ENCODE measurements at places on chromosomes 2 and 18.

DNA sequence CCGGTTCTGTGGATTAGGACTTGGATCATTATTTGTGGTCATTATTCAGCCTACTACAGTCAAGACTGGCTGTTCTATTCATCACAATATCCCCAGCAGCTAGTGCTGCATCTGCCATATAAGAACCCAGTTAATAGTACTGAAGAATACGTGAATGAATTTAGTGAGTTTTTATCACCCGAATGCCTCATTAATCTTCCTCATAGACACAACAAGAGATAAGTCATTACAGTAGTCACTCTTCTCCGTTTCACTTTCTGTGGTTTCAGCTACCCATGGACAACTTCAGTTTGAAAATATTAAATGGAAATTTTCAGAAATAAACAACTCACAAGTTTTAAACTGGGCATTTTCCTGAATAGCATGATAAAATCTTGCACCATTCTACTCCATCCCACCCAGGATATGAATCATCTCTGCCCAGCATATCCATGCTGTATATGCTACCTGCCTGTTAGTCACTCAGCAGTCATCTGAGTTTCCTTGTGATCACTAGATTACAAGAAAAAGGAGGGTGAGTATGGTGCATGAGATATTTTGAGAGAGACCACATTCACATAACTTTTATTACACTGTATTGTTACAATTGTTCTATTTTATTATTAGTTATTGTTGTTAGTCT lies 363.7 kb upstream of the CHAC2 start:
- DNase-seq: no peak

GRCh38 chr18:11489266-11489899 lies 120.0 kb upstream of the SLC35G4 start:
- no peak for DNase-seq

- no peak for DNase-seq
Measured at GRCh38 chr2:101718993-101719571, 21.6 kb downstream of the MAP4K4 start.

- DNase-seq: no peak
Measured at GRCh38 chr2:118315606-118316005, 227.3 kb downstream of the INSIG2 start.

DNA sequence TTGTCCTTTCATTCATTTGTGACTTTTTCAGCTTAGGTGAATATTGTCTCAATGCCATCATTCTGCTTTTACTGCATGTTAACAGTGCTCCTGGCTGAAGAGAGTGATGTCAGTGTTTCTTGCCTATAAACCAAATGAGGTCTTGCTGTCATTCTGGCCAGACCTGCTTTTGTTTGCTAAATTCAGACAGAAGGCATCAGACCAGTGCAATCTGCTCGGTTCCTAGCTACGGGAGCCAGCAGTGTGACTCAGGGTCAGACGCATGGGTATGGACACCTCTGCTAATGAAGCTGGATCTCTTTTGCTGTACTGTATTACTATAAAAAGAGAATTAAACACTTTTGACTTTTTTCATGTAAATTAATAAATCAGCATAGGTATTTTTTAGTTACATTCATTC lies 178.9 kb downstream of the TMEM182 start:
- no peak for DNase-seq

DNA sequence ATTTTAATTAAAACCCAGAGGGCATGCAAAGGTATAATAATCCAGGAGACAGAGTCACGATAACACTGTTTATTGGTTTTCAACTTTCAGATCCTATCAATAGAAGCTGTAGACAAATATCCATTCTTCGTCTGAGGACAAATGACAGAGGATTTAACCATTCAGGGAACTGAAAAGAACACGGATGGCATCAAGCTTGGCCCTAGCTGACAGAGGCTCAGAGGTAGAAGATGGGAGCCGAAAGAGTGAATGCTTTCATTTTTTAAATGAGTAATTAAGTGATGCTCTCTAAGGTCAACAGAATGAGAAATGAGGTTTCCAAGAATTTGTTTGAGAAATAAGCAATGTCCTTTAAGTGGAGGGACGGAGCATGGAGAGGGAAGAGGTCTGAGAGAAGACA lies 62.1 kb downstream of the BCL2 start:
- DNase-seq: no peak

- DNase-seq: no peak
Measured at GRCh38 chr2:155651851-155652250, 680.7 kb downstream of the NR4A2 start.

DNA sequence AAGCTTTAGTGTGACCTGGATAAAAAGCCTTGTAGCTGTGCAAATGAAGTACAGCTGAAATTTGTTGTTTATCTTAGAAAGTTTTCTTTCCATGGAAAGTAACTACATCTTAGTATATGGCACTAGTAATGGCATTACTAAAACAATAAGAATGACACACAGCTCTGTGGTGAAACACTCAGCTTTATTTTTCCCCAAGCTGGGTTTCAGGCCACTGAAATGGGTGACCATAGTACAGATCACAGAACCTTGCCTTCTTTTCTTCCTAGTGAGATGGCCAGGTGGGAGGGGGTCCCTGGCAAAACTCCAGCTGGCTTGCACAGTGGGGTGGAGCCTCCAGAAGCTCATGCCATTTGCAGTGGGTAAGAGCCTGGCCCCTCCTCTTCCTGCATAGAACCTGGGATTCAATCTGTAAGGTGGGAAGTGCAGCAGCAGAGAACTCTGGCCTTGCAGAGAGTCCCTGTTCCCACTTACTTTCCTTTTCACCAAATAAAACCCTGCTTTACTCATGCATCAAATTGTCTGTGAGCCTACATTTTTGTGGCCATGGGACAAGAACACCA lies 17.6 kb upstream of the GRP start:
- DNase-seq: no peak
